ENCODE measurements at places on chromosomes 16 and 17.

DNA sequence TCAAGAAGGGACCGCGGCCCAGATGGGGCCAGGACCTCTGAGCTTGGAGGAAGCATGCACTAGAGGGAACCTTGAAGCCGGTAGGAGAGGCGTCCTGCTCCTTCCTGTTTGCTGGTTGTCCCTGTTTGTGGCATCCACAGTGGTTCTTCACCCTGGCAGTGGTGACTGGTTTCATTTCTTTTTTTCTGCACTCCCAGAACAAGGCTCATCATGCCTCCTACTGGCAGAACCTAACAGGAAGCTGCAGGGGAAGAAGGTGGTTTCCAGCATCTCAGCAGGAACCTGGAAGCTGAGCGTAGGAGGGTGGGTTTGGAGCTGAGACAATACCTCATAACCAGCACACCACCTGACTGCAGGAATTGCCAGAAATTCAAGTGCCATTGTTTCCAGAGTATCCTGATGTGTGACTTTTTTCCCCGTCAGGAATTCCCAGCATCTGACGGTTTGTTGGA, 5.8 kb downstream of the TMEM231 start:
- DNase-seq, result no peak

- no peak for DNase-seq
These were observed at the start of gene PVALEF for GRCh38 chr17:81165246-81166032. Gene PVALEF, plus strand, starts transcription at chr17:81165507. Its CDS starts 15,720 bp downstream, at chr17:81181227.

DNA sequence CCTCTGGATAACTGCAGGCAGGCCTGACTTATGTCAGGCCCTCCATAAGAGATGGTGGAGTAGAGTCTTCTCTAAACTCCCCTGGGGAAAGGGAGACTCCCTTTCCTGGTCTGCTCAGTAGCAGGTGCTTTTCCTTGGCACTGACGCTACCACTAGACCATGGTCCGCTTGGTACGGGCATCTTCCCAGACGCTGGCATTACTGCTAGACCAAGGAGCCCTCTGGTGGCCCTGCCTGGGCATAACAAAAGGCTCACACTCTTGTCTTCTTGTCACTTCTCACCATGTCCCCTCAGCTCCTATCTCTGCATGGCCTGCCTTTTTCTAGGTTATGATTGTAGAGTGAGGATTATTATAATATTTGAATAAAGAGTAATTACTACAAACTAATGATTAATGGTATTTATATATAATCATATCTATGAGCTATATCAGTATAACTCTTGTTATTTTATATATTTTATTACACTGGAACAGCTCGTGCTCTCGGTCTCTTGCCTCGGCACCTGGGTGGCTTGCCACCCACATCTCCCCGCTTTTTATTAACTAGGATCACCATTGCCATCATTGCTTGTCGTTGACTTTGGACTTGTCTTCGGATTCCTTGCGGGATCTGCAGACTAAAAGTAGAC, 59.8 kb upstream of the ARL4D start:
- DNase-seq, result peak; percentile 72

DNA sequence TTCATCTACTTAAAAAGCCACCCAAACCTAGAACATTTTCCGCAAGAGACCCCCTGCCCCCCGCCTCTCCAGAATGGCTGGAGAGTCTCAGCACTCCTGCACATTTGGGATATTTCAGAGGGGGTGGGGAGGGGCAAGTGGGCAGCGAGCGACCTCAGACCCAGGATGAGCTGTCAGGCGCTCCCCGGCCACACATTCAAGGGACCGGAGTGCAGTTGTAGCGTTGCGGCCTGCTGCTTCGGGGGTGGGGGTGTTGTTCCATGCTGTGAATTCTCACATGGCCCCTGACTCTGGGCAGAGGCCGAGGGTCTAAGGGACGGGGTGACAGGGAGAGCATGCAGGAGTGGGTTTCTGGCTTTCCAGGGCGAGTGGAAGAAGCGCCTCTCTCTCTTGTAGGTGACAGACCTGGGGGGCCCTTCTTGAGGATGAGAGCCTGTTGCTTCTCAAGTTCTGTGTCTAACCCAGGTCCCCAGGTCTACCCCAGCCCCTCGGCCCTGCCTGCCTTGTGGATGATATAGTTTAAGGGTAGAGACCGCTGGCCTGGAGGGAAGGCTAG, 231.2 kb downstream of the SEC14L1 start:
- no peak for DNase-seq

- DNase-seq, result no peak
These were observed 6.0 kb upstream of the CCL3 start for GRCh38 chr17:36095992-36096391.

GRCh38 chr17:75637143-75637538, 3.9 kb downstream of the SMIM5 start:
- DNase-seq, result no peak

- no peak for DNase-seq
These were observed 72.2 kb downstream of the HS3ST3B1 start for GRCh38 chr17:14372905-14373613.

DNA sequence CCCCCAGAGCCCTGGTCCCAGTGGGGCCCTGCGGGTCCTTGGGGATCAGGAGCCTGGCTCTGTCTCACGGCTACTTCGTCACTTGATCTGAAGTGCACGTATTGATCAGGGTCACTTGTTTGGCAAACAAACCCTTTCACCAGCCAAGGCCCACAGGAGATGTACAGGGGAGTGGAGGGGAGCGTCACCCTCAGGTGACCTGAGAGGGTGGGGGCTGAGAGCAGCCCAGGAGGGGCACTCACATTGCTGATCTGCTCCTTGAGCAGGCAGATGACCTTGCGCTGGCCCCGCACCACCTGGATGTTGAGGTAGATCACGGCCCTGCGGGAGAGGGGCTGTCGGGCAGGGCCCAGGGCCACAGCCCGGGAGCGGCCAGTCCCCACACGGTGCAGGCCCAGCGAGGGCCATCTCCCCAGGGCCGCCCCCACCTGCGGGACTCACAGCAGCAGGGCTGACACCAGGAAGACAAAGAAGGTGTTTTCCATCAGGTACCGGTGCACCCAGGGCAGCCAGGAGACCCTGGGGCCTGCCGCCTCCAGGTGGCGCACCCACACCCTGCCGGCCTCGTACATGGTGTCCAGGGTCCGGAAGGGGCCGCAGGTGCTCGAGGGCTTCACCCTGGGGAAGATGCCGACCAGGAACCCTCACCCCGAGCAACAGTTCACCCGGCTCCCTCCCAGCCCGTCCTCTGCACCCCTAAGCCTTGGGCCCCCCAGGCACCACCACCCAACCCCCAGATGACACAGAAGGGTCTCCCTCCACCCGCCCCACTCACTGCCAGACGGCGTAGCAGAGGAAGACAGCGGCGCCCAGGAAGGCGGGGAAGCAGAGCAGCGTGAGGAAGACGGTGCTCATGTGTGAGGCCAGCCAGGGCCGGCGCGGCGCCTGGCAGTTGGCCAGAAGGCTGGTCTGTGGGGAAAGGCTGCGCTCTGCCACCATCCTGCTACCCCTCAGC, 11.3 kb downstream of the TMC6 start:
- peak; percentile 78 for DNase-seq

DNA sequence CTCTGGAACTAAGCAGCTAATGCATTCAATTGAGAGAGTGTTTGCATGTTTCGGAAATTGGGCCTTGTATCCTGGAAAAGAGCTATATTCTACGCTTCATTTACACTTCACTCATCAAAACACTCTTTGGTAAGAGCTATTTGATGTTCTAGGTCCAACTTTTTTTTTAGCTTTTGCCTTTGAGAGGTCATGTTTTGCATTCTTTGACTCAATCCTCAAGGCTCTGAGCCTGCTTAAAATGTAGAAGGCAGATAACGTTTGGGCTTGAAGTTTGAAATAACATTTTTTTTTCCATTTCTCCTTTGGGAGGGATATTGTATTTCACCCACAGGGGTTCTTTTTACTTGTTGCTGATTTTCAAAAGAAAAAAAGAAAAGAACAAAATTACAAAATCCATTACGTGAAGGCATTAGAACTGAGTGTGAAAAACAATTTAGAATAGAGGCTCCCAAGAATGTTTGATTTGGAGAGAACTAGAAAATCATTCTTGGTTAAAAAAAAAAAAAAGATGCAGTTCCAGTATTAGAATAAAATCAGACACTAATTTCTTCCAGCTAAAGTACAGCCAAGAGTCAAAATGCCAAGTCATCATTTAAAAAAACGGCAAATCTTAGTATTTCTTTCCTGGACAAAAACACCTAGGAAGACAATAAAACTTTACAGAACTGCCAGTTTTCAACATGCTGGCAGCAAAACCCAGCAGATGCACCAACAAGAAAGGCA, 268.5 kb downstream of the GRIN2A start:
- no peak for DNase-seq

DNA sequence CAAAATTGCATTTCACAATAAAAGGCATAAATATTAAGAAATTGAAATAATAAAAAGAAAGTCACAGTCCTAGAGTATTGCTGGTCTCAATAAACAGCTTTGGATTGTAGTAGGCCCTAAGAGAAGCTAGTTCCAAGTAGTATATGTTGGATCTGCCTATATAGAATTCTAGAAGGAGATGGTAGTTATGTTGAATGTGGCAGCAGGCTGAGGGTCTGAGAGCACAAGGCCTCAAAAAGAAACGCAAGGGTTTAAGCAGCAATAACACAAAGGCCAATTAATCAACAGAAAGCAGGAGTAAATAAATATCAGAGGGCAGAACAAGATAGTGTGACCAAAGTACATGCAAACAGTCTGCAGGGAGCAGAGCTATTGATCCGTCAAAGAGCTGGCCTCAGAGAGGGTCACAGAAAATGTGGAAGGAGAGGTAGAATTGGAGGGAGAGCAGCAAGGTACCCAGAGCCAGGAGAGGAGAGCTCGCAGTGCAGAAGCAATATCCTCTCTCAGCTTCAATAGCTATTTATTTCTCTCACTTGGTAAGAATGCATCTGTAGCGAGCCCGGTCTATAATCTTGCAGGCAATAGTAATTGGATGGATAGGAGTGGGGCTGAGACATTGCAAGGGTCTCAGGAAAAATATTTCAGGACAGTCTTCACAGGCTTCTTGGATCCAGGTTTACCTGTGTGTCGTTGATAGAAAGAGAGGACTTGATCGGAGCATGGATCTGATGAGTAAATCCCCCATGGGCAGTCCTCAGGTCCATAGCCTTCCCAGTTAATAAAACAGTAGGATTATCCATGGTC, 25.1 kb upstream of the MED13 start:
- DNase-seq, result no peak

DNA sequence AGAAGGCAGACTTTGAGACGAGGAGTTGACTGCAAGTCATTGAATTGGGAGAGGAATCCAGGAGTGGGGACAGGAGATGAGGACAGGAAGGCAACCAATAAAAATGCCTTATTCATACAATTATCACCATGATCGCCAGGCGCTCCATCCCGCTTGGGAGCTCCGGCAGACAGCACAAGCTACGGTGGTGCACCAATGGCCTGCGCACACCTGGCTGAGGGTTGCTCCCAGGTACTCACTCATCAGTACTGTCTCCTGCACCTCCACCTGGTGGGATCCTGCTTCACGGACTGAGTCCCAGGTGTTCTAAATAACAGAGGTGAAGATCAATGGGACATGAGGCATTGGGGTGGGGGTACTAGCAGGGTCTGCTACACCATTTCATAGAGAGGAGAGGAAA, 160.0 kb upstream of the TNRC6C start:
- no peak for DNase-seq

- no peak for DNase-seq
These were observed 10.1 kb downstream of the RBFOX3 start for GRCh38 chr17:79600681-79601131.

- DNase-seq, result peak; percentile 29
These were observed 7.4 kb downstream of the LRRC75A start for GRCh38 chr17:16484445-16485175.

DNA sequence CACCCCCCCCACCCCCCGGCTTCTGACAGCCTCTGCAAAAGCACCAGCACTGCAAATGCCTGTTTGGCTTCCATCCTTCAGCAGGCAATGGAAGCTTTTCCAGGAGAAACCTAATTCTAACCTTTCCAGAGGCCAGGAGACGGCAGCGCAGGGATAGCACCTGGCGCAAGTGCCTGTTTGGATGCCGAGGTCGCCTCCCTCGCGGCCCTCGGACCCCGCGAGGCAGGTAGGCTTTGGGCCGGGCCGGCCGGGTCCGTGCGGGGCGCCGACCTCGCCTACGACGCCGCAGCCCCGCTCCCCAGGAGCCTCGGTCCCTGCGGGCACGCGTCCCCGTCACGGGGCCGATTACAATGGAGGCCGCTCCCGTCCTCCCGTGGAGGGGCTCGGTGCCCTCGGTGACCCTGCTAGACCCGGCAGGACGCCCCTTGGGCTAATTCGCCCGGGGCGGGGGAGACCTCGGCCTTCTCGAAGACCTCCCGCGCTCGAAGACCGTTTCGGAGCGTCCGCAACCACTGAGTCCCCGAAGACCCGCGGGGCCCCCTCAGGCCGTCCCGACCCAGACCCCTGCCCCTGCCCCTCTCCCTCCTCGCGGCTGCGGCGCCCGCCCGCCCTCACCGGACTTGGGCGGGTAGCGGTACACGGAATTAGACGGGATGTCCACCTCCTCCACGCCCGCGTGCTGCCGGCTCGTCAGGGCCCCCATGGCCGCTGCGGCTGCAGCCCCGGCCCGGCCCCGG, 587 bp downstream of the RNF157 start:
- DNase-seq, result no peak

DNA sequence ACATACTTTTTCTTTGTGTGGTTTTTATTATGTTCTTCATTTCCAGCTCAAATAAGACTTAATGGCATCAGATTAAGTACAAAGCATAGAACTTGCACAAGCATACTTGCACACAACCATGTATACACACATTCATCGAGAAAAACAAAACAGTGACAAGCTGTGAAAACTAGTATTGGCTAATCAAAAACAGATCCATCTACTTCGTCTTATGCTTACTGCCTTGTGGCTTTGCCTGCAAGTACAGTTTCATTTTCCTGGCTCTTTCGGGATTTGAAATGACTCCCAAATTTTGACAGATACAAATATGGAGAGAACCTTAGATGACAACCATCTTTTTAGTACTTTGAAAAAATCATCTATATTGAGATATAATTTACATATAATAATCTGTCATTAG, 338.3 kb downstream of the BCAS3 start:
- no peak for DNase-seq

DNA sequence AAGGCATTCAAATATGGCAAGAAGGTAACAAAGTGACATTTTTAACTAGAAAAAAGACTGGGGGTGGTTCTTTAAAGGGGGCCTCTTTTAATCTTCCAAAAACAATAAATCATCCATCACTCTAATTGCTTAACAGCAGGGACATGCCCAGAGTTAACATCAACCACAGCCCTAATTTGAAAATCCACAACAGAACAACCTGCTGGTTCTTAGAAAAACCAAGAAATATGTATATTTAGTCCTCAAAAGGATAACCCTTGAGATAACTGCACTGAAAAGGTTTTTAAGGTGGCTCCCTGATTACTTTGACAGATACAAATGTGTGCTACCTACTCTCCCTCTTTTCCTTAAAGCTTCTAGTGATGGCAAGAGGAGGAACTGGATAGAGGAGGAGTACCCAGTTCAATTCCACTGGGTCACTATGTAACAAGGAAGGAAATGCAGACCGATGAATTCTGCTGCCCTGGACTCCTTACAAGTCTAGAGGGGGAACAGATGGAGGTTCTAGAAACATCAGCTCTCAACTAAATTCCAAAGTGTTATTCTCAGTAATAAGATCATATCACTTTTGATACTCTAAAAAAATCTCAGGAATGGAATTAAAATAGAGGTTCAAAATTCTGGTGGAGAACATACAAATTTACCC, 54.3 kb downstream of the N4BP1 start:
- DNase-seq, result no peak

GRCh38 chr16:78906135-78906534, 694.4 kb downstream of the MAF start:
- no peak for DNase-seq
